ENCODE measurements at places on chromosomes 11 and 22.

DNA sequence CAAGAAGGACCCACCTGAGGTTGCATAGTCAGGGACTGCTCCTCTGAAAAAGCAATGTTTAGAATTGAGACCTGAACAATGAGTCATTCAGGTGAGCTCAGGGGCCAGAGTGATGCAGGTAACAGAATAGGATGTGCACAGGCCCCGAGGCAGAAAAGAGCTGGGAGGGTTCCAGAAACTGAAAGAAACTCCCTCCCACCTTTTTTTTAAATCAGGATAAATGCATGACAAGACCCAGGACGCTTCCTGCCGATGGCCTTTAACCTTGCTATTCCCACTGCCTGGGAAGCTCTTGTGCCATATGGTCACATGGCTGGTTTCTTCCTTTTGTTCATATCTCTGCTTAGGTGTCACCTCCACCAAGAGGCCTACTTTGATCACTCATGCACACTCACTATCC lies 214.2 kb upstream of the ZBED5 start:
- DNase-seq = no peak

GRCh38 chr22:43500792-43501785 lies 89.3 kb downstream of the MPPED1 start:
- no peak for DNase-seq

GRCh38 chr22:42079319-42080251 lies at the start of gene SMDT1:
Gene SMDT1, plus strand, starts transcription at chr22:42079700. Its CDS starts 69 bp downstream, at chr22:42079769.
- peak; percentile 97 for DNase-seq

DNA sequence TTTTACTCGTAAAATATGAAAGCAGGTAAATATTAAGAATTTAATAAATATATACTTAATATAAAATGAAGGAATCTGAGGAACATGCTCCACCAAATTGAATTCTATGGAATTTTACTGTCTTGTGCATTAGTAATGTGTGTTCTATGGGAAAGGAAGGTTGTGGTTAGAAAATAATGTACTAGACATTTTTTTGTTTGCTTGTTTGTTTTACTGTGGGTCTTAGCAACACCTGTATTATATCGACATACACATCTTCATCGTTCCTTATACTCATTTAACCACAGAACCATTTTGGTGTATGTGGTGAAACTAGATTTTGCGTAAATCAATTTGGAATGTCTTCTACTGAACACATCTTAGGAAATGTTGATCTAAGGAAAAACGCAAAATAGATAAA lies 114.1 kb upstream of the MTMR2 start:
- DNase-seq = no peak

GRCh38 chr11:126124231-126124661 lies 61.6 kb upstream of the CDON start:
- DNase-seq = no peak

- DNase-seq = no peak
These were observed 3.5 kb downstream of the OR51B5 start for GRCh38 chr11:5339771-5340322.

DNA sequence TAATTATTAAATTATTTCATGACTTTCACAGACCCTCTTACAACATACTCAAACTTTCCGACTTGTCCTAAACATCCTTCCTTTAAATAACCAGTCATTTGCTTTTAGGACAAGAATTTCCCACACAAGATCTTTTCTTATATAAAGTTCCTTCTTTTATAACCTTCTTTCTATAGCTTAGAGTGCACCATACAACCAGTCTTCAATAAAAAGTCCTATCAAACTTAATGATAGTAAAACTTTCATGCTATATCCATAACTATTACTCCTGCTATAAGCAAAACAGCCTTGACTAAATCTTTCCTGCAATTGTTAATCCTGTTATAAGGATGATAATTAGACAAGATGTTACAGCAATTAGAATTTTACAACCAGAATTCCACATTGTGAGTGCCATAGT lies 47.4 kb downstream of the ZNF280B start:
- no peak for DNase-seq

DNA sequence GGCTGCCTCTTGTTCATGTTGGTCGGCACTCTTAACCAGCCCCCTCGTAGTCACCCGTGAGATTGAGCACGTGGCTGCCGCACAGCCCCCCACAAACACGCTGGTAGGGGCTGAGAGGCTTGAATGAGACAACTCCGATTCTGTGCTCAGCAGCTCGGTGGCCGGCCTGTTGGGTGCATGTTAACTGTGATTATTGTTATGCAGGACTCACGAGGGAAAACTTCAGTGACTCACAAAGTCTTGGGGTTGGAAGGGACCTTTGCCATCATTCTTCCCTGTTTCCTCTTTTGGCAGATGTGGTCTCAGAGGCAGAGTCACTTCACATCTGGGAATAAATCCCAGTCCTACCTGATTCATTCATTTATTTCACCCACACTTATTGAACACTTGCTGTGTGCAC lies 75.2 kb downstream of the ADAMTS15 start:
- DNase-seq = no peak

DNA sequence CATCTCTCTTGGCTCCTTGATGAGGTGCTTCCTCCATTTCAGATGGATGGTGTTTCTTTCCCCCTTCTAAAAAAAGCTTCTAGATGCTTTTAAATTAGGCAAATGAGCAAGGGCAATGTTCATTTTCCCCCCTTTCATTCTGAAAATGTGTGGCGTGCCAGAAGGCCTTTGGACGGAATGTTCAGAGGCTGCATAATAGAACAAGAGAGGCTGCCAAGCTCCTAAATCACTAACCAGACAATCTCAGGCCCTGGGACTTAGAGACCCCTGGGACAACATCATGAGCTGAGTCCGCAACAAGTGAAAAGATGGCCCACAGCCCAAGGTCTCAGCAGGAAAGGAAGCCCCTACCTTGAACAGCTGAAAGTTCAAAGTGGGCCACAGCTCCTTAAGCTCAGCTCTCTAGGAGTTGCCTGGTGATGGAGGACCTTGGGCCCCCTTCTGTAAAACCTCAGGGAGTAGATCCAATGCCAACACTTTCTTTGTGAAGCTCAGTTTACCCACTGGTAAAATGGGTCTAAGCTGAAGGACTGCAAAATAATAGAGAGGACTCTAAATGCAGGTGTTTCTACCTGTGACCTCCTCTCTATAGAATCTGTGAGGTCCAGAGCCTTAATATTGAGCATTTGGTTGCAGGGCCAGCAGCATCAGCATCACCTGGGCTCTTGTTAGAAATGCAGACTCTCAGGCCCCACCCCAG lies 144.0 kb downstream of the FBXO7 start:
- no peak for DNase-seq

- DNase-seq = no peak
These were observed 256.1 kb upstream of the UBASH3B start for GRCh38 chr11:122399375-122399774.

DNA sequence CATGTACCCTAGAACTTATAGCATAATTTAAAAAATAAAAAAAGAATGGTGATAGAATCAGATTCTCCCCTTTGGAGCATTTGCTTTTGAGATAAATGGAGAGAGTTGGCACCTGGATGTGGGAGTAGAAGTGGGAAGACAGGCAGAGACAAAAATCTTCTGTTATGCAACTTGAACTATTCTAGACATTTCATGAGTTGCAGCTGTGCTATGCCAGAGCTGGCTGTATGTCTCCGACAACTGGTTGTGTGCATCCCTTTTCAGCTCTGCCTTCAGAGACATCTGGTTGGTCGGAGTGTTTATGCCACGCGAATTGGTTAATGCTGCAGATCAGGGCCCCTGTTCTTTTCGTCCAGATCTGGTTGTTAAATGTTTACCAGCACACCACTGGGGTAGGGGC lies 161.3 kb downstream of the JRKL start:
- DNase-seq = no peak

GRCh38 chr22:33722816-33723215 lies 197.5 kb downstream of the LARGE1 start:
- no peak for DNase-seq

DNA sequence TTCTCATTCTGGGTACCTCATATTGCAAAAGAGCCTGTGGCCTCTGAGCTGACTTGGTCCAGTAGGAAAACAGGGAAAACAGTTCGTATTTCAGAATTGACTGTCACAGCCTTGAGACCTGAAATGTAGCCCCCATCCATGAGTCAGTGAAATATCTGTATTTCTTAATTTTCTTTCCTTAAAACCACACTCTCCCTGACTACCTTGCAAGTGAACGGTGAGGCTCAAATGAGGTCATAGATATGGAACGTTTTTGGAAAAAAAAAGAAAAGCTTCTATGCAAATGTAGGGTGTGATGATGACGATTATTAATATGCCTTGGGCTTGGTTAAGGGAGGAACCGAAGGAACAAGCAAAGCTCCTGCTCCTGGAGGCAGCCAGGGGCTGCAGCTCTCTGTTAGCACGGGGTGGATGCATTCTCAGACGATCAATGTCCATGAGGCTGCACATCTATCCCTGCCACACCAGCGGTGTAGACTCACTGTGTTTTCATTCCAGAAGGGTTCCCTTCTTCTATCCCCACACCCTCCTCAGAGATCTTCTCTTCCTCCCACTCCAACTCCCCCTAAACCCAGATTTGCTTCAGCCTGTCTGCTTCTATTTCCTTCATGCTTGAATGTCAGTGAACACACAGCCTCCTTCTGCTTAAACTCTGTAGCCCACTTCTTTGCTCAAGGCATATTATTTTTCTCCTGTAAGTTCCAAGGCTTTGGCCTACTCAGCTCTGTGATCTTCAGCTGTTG lies 29.2 kb upstream of the SCN3B start:
- no peak for DNase-seq

GRCh38 chr11:21511835-21512440 lies 680.9 kb upstream of the ANO5 start:
- DNase-seq = peak; percentile 83

- DNase-seq = no peak
These were observed 458 bp downstream of the OSBPL5 start for GRCh38 chr11:3164552-3165151.

DNA sequence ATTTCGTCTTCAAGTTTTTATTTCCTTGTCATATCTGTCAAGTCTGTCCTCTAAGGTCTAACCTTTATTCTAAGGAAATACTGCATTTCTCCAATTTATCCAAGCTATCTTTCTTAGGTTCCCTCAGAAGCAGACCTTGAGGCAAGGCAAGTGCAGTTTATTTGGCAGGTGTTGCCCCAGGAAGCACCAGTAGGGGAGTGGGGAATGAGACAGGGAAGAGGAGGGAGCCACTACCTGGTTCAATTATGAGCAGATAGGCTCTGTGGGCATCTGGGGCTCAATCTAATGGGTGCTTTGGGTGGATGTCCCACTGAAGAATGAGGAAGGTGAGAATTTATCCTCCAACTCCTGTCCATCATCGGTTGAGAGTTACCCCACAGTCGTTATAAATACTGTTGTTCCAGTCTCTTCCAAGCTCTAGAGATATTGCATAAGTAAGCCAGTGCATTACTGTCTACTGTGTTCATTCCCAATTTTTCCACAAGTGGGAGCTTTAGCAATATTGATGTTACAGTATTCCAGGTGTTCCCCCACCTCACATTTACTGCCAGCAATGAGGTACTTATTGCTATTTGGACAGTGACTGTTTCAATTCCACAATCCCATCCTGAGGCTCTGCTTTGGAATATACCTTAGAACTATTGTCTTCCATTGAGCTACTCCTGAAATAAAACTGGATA lies 154.9 kb upstream of the CEP126 start:
- no peak for DNase-seq

DNA sequence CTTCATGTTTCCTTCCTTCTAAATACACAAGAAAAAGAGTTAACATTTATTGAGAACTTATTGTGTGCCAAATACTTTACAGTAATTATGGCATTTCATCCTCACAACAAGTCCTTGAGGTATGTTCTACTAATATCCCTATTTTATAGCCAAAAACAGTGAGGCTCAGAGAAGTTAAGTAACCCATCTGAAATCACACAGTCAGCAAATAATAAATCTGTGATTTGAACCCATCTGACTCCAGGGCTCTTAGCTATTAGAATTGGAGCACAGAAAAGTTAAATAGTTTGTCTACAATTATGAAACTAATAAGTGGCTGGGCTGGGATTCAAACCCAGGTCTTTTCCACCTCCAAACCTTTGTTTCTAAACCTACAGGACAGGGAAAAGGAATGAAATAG lies 36.5 kb upstream of the MYOD1 start:
- DNase-seq = no peak

DNA sequence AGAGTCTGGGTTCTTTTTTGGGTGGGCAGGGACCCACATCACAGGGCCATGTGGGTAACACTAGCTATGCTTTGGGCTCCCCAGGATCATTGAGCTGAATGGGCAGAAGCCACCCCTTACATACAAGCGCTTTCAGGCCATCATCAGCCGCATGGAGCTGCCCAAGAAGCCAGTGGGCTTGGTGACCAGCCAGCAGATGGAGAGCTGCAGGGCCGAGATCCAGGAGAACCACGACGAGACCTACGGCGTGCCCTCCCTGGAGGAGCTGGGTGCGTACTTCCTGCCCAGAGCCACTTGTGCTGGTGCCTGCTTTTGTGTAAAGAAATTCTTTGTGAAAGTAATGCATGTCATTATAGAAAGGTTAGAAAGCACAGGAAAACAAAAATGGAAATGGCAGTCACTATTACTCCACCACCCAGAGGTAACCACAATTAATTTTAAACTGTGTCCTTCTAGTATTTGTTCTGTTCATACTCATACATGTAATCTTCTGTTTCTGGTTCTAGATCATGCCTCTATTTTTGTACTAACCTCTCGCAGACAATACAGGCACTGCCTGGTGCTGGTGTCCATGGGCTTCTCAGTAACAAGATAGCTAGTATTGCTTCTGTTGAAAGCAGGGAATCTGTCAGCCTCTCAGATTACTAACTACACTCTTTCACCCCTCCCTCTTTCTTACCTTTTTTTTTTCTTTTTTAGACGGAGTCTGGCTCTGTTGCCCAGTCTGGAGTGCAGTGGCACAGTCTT lies 13.7 kb downstream of the CRY2 start:
- DNase-seq = no peak

GRCh38 chr11:61892085-61892370 lies 683 bp upstream of the FADS3 start:
- DNase-seq = no peak

DNA sequence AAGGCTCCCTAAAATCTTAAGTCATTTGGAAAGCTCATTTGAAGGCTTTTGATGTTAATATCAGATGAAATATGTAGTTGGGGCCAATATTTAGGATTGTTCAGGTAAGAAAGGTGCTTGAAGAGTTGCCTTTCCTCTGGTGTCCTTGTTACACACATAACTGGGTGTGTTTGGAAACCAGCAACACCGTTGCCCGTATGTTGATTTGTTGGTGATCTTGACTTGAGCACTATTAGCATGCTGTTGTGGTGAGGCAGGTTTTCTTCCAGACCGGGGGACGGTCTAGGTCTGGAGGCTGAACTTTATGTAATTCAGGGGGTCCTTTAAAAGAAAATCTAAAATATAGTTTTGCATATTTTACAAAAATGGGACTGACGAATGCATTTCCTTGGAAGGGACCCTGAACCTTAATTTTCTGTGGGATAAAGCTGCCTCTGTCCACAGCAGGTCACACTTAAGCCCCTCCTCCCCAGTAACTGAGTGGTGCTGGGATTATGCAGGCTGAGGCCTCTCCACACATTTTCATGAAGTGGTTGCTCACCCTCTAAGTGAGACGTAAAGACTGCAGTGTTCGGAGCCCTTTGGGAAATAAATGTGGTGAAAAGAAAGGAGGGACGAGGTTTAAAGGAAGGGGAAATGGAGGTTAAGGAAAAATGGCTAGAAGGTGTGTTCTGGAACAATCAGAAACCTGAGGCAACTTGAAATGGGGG lies 1.8 kb downstream of the YWHAH start:
- DNase-seq = no peak

Data from ecto neural progenitor cell (in vitro differentiated cells).